Mammary epithelial cell (primary cell): ENCODE measurements at places on chromosomes 7 and 10. TPM values are rescaled to one million over a fixed set of nuclear protein-coding genes. Genes with fewer than 3 reads are reported as not detected.
A peak's percentile ranks its signal among the peaks of the same experiment; 100 is the strongest.

JAKMIP3 gene
- total RNA-seq = 0.50 TPM

OR2A42 gene
- not detected in 2 replicates for total RNA-seq

DMTF1 gene
- 50.0 and 52.4 TPM in 2 replicates for total RNA-seq

HGF gene
- total RNA-seq = not detected in 2 replicates

DNA sequence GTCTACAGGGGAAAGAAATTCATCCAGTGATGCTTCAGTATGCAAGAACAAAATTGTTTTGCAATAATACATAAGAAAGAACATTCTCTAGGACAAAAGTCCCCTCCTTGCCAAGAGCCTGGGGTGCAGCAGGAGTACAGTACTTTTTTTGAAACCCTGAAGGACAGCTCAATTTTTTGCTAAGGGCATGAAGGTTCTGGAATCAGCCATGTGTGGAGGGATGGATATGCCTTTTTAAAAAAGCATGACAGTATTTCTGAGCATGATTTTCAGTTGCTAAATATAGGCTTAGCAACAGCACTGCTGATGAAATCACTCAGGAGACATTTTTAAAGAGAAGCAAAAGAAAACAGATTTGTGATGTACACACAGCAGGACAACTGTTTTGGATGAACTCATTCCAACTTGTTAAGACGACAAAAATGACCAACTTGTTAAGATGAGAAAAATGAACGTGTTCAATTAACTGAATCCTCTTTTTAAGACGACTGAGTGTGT lies 39.3 kb downstream of the HBP1 start:
- DNase-seq = no peak

DNA sequence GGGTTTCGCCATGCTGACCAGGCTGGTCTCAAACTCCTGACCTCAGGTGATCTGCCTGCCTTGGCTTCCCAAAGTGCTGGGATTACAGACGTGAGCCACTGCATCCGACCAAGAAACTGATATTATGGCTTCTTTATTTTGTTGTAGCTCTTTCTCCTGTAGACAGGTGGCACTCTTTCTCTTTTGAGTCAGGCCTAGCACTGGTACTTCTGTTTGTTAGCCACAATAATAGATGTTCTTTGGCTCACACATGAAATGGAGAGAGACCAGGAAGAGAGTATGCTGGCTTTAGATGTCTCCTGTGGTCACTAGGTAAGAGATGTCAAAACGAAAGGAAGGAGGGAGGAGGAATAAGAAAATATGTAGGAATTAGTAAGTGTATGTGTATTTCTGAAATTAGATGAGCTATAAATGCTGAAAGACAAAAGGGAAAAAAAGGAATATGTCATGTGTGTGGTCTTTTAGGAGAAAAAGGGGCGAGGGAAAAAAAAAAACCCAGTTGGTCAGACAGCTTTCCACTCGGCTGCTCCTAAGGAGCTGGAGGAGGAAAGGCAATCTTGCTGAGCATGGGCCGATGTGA lies 78.7 kb downstream of the CLEC2L start:
- peak; percentile 10 for DNase-seq

MYOZ1 gene
- not detected in 2 replicates for total RNA-seq

- DNase-seq = no peak
Measured at GRCh38 chr7:45179666-45180065, 22.1 kb downstream of the RAMP3 start.
